ENCODE measurements at places on chromosomes 6 and 20.

DNA sequence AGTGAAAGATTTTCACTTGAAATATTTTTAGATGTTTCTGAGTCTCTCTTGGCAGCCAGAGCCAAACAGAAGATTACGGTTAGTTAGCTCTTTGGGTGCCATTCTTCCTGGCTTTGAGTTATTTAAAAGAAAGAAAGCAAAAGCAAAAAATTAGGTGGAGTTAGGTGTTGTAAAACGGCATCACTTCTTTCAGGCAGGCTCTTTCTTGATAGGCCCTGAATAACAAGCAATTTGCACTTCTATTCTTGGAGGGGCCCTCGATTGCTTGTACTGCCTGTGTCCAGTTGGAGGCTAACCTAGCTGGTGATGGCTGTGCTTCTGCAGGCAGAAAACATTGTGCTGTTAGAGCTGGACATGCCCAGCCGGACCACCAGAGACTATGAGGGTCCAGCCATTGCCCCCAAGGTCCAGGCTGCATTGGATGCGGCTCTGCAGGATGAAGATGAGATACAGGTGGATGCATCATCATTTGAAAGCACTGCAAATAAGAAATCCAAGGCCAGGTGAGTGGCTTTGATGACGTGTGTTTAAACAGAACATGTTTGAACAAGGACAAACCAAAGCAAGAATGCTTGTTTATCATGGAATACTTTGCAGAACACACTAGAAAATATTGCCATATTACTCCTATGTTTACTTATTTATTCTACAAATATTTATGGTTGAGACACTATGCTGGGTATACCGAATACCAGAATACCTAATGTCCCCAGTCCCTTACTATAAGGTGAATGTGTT is 28.1 kb upstream of the ASXL1 start:
- no peak for DNase-seq

DNA sequence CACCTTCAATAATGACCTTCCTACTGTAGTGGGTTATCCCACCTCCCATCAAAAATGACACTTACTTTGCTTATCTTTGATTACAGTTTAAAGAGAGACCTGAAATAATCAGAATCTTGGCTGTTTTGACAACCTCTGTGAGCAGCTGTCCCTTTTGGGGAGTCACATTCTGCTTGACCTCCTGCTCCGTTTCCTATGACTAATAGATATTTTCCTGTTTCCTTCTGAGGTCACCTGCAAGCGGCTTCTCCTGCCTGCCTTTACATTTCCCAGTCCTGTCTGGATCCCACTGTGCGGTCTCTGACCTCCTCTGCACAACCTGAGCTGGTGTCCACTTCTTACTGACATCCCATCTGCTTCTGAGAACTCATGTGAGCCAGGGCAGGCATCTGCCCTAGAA is 54.2 kb downstream of the TRAM2 start:
- DNase-seq, result no peak

DNA sequence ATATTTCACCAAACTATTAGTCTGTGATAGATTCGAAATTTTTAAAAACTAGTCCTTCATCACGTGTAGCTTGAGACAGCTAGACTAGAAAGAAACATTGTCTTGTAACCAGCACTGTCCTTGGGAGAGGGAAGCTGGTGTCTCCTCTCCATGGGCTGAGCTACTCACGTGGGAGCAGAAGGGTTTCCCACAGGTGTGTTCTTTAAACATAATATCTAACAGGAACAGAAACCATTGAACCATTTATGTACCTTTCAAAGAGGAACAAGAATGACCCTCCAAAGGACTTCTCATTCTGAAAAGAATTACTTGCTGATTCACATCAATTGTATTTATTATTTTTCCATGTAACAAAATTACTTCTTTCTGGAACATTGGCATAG is 72.4 kb upstream of the SYNJ2 start:
- DNase-seq, result no peak

DNA sequence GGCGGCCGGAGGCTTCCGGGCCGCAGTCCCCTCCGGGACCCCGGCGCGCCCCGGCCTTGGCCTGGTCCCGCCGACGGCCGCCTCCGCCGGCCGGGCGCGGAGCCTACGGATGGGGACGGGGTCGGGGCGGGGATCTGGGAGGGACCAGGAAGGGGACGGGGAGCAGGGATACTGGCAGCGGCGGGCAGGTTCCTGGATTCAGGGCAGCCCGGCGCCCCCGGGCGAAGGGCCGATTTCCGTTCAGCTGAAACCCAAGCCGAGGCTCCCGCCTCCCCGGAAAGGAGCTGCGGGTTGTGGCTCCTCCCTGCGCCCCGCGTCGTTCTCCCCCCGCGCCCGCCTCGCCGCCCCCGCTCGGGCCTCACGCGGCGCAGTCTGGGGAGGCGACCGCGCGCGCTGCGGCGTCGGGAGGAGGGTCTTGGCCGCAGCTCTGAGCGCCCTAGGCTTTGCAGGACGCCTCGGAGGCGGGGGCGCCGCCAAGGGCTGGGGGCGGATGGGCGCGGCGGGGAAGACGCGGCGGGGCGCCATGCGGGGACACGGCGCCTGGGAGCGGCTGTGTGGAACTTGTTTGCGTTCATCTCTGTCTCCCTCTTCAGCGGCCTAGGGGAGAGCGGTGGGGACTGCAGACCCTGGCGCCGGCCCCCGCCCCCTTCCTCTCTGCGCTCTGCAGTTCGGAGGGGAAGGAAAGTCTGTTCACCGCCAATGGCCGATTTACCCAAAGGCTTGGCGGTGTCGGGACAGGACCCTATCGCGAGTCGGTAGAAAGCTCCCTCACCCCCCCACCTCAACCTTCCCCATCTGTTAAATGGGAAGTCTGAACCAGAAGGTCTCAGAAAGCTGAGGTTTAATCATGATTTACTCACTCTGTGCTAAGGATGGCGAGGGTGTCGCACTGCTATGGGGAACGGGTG is 22.7 kb upstream of the TMEM181 start:
- peak; percentile 71 for DNase-seq

DNA sequence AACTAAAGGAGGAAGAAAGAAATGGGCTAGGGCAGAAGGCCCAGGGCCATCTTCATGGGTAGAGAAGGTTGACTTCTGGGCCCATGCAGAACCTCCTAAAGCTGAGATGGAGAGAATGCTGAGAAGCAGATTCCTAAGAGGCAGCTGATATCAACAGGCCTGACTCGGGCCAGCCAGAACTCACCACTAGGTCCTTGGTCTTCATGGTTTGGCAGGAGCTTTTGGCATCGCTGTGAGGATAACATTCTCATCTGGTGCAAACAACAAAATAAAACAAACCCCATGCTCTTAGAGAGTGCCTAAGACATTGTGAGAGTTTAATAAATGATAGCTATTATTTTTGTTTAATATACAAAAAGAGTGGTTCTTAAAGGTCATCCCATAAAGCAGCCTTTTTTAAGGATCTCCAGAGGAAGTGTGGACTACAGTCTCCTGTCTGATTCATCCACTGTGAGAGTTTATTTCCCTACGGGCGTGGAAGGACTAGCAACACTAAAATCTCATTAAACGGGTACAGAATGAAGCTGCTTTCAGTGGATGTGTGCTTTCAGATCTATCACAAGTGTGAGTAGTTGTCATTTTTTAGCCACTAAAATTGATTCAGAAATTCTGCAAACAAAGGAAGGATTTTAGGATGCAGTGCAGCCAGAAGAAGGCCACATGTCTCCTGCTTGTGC is 160.0 kb downstream of the PLCB4 start:
- DNase-seq, result no peak

DNA sequence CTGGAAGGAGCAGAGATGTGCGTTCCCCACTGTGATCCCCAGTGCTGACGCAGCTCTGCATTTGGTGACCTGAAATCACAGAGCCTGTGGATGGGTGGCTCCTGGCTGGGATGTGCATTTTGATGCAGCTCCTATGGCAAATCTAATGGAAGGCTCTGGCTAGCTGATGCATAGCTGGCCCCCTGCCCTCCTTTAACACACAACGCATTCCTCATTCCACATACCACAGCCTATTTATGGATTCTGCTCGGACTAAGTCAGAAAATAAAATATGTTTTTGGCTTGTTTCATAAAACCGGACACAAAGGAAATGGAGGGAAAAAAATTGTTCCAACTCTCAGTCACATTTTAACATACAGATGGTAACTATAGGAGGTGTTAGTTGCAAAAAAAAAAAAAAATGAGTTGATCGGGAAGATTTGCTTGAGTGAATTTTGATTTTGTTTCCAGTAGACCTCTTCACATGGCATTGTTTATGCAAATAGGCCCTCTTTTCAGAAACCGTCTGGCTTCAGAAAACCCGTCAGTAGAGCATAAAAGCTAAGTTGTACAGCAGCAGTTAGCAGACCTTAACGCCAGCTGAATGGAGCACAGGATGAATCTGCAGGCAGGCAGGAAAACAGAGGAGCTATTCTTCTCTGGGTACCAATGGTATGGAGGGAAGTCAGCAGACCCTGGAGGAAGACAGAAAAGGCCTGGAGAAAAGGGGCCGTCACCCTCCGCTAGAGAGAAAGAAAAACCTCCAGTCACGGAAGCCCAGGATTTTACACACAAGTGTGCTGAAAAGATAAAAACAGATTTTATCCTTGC is 215.4 kb downstream of the HDGFL1 start:
- peak; percentile 17 for DNase-seq

DNA sequence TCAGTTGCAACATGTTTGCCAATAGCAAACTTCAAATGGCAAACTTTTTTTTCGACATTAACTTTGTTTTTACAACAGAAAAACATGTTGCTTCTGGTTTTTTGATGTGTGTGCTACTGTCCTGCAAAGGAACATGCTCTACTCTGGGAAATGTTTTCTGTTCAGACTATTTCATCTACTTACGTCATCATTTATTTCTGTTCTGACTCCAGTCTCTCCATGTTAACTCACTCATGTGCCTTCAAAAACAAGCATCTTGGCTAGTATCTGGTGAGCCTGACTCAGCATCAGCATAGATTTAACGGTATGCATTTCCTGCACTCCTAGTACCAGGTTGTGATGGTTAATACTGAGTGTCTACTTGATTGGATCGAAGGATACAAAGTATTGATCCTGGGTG is 36.1 kb upstream of the MAP7 start:
- no peak for DNase-seq

GRCh38 chr6:24838081-24838480 is 39.4 kb upstream of the ARMH2 start:
- DNase-seq, result no peak

DNA sequence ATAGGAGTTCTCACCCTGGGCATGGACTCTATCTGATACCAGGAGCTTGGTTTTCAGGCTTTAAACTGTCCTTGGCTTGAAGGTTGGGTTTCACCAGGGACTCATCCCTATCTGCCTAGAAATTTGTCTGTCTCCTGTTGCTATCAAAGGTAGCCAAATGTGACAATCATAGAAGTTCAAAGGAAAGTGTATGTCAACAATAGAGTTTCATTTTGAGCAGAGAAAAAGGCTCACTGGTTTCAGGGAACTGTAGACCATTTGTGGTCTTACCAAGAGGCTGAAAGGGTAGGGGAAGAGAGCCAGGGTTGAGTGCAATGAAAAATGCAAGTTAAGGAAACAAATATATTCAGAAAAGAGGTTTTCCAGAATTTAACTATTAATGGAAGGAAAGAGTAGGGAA is 966.8 kb upstream of the CITED2 start:
- no peak for DNase-seq

- DNase-seq, result no peak
Observed at GRCh38 chr6:157029980-157030690, 253.0 kb downstream of the ARID1B start.

DNA sequence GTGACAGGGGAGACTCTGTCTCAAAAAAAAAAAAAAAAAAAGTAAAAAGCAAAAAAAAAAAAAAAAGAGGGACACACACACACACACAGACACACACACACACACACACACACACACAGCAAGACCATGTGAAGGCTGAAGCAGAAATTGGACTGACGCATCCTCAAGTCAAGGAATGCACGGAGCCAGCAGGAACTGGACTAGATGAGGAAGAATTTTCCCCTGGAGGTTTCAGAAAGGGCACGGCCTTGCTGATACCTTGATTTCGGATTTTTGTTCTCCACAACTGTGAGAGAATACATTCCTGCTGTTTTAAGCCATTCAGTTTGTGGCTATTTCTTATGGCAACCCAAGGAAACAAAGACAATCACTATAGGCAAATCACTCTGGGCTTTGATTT is 176.9 kb upstream of the SALL4 start:
- DNase-seq, result no peak

- no peak for DNase-seq
Observed at GRCh38 chr20:40494248-40494647, 194.8 kb downstream of the MAFB start.

- DNase-seq, result peak; percentile 25
Observed at GRCh38 chr20:51562332-51563173, 20.0 kb upstream of the NFATC2 start.

DNA sequence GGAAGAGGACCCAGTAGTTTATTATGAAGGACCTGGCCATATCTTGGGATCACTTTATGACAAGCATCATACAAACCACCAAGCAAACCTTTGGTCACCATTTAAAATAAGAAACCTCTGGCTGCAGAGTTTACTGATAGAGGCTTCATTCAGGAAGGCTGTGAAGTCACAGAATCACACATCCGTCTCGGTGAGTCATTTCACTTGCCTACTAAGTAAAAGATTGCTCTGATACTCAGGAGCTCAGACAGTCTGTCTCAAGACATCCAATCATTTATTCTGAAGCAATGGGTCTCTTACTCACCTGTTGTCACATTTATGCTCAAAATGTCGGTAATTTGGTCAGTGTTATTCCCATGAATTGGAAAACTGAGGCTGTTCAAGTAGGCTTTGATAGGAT is 33.7 kb downstream of the ADGRF5 start:
- no peak for DNase-seq
